CD4-positive, alpha-beta T cell treated with Interleukin-10 for 1 hour (primary cell): ENCODE measurements at places on chromosomes 4 and X.

GRCh38 chr4:109752525-109752924 lies 22.7 kb upstream of the PLA2G12A start:
- DNase-seq: no peak

GRCh38 chr4:188300385-188300784 lies 161.1 kb downstream of the TRIML1 start:
- DNase-seq: no peak

- no peak for DNase-seq
These were observed 87.1 kb downstream of the AMELX start for GRCh38 chrX:11380187-11380844.

DNA sequence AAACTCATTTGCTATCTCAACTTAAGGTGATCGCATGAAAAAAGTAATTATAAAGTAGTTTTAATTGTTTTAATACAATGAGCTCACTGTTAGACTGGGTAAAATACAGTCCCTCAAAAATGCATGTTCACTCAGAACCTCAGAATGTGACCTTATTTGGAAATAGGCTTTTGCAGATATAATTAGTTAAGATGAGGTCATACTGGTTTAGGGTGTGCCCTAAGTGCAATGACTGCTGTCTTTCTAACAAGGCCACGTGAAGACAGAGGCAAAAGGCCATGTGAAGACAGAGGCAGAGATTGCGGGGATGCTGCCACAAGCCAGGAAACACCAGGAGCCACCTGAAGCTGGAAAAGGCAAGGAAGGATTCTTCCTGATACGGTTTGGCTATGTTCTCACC lies 262.1 kb downstream of the NKX6-1 start:
- DNase-seq: no peak

DNA sequence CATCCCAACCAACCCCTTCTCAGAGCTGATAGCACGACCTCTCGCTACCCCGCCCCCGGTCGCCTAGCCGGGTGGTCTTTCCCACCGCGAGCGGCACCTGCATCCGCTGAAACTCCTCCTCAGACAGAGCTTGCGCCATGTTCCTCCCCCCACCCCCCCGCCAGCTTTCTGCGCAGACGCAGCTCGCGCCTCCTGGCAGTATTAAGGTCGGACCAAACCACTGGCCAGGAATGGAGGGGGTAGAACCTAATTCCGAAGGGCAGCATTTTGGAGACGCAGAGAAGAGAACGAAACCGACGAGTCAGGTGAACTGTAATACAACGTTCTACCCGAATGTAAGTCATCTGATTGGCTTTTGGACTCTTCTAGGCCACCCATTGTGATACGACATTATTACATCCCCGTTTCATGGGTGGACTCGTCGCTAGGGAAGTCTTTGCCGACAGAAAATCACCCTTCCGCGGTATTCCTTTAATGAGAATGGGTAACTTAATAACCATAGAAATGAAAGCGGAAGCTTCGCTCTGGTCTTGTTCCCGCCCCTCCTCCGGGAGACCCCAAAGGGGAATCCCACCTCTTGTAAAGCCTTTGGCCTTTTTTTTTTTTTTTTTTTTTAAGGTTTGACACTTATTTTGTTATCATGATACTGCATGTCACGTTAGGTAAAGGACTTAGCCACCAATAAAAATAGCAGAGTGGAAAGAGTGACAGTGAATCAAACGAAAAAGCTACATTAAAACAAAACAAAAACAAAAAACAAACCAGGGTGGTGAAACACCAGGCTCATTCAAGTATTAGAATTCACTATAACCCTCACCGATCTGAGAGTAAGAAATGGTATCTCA lies at the start of gene GRIPAP1:
TSS of gene GRIPAP1 (minus strand) at position 174 of the 845 bp plus-strand sequence. CDS start at position 139, 35 bp downstream.
- peak; percentile 91 for DNase-seq

- no peak for DNase-seq
These were observed 515.1 kb upstream of the ZFP42 start for GRCh38 chr4:187480146-187481145.

GRCh38 chr4:83335701-83336100 lies 1.1 kb upstream of the HPSE start:
- no peak for DNase-seq

DNA sequence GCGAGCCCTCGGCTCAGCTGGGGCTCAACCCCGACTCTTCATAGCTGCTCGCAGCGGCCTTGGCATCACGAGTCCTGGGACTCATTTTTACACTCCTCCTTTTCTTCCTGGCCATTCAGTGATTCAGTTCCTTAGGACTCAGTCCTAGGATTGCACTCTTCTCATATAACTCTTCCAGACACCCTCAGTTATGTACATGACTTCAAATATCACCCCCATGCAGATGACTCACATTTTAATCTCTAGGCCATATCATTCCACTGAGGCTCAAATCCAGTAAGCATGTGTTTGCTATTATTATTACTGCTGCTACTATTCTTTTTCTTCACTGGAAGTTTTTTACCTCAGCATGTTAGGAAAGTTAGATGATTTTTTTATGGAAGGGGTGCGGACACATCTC lies 14.4 kb downstream of the ITGB1BP2 start:
- no peak for DNase-seq

DNA sequence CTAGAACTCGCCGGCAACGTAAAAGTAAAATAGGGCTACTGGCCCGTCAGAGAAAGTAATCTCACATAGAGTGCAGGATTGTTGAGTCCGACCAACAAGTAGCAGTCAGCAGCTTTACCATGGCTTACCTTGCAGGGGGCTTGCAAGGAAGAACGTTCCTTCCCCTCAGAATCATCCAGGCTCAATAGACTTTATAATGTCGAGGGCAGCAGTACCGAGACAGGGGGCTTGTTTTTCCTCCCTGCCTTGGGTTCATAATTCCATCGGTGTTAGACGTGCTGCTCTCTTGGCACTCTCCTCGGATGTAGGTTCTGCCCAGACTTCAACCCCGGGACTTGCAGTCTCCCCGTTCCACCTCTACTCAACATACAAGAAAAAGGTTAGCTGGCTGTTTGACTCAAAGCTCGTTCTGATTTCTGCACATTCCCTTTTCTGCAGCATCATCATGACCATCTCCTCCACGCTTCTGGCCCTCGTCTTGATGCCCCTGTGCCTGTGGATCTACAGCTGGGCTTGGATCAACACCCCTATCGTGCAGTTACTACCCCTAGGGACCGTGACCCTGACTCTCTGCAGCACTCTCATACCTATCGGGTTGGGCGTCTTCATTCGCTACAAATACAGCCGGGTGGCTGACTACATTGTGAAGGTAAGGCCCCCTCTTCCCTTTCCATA lies 1.5 kb downstream of the SLC10A4 start:
- DNase-seq: no peak

- DNase-seq: no peak
These were observed 28.8 kb downstream of the FGF2 start for GRCh38 chr4:122855353-122855890.

DNA sequence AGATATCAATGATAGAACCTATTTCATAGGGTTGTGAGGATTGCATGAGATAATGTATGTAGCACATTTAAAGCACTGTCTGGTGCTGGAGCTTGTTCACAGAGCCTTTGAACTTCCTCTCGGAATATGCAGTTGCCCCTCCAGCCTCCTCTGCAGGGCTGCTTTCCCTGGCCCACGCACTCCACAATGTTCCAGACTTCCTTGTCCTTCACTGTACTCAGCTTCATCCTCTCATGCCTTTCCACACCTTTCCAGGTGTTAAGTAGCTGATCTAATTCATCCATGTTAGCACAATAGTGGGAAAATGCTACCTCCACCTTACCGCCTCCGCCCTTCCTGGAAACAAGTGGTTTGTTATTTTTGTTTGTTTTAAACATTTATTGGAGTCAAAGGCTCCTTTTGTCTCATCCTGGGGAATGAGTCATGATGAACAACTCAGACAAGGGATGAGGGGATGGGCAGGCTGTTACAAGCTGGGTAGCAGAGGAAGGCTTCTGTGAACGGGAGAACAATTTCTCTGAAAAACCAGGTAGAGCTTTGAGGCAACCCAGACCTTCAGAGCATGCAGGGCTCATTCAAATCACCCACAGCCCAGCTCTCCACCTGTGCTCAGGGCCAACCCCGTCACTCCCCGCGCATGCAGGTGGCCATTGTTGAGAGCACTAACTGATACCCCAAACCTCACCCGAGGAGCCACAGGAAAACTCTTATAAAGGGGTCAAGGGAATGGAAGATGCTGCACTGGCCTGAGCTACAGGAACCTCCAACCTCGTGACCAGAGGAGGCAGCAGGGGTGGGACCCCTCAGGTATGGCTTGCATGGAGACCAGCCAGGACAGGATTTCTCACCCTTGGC lies 84.9 kb upstream of the TBL1X start:
- DNase-seq: no peak

DNA sequence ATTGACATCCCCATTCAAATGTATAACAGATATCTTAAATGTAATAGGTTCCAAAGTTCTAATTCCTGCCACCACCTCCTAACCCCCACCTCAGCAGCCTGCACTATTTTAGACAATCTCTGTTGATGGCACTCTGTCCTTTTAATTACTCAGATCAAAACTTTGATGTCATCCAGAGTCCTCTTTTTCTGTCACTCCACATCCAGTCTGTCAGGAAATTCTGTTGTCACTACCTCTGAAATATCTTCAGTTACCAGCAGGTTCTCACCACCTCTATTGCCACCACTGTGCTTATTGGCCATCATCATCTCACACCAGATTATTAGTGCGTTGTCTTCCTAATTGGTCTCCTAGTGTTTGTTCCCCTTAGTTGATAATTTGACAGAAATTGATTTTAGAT lies 76.2 kb downstream of the PTPN13 start:
- DNase-seq: no peak

DNA sequence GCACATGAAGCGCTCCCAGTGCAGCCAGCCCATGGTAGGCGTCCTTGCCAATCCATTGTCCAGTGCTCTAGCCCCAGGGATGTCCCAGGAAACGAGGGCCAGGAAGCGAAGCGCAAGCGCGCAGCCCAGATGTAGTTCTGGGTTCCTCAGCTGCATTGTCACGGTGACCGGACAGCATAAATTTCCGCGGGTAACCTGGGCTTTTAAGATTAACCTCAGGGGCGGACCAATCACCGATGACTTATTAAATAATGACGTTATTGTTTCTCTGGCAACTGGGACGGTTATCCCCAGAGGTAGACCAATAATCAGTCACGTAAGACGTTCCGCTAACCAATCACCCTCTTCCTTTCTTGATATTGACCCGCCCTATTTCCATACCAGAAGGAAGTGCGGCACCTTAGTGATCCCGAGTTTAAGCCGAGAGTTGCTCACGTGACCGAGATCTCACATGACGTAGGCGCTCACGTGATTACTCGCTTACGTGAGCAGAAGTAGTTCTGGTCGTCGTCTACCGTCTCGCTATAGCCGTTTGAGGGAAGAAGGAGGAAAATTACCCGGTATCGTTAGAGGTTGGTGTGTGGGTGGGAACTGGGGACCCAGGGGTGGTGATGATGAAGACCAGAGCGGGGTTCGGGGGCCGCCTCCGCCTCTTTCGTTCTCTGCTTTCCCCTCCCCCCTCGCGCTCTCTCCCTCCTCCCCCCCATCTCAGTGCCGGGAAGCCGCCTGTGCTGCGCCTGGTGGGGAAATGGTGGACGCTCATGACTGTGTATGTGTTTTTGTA lies at the start of the genes GLA and HNRNPH2:
TSS of gene GLA (minus strand) at position 178 of the 784 bp plus-strand sequence. CDS start at position 156, 22 bp downstream.
TSS of gene HNRNPH2 (plus strand) at position 475 of the 784 bp plus-strand sequence. CDS start 3,767 bp downstream, outside the sequence.
- DNase-seq: peak; percentile 94

DNA sequence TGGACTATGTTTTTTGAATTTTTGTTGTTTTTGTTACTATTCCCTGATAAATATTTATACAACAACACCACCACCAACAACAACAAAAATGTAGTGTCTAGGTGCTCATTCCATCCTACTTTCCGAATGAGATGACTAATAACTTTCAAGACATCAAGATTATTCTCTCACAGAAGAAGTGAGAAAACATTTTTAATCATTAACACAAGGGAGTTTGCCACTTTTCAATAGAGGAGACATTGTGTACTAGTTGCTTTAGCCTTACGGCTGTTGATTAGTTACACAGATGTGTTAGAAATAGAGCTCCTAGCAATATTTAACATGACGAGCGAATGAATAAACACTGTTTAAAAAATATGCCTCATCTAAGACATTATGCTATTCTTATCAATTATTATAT lies 898.8 kb downstream of the C4orf33 start:
- DNase-seq: no peak

GRCh38 chrX:124113621-124114600 lies 152.4 kb downstream of the STAG2 start:
- no peak for DNase-seq

DNA sequence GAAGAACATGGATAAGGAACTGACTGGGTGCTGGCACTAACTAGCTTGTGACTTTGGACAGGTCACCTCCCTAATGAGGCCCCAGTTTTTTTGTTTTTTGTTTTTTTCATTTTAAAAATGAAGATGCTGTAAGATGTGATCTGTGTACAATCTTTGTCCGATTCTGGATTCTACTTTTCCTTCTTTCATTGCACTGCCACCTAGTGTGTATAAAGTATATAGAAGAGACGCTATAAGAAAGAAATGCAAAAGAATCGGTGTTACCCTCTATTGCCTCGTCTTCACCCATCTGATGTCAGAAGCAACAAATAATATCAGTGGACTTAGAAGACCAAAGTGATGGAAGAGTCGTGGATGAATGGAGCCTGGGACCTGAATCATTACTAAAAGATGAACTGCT lies 58.6 kb upstream of the P2RY10 start:
- peak; percentile 37 for DNase-seq

GRCh38 chr4:74096265-74096980 lies 2.6 kb downstream of the CXCL2 start:
- no peak for DNase-seq

GRCh38 chr4:26609868-26610267 lies 26.0 kb downstream of the TBC1D19 start:
- DNase-seq: peak; percentile 7

DNA sequence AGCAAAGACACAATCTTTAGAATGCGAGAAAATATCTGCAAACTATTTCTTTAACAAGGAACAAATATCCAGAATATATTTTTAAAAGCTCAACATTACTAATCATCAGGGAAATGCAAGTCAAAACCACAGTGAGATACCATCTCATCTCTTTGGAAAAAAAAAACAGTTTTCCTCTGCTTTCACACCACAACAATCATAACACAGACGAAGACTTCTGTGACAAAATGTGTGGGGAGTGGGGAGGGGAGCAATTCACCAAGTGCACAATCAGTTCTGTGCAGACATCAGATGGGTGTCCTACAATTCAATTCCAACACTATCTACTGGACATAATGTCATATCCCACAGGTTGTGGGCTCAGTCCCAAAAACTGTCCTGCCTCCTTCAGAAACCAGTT lies 293.2 kb upstream of the SLC7A11 start:
- no peak for DNase-seq

- DNase-seq: no peak
These were observed 76.3 kb upstream of the ADRA2C start for GRCh38 chr4:3689576-3690550.

GRCh38 chr4:23033796-23034195 lies 341.1 kb downstream of the GBA3 start:
- no peak for DNase-seq

GRCh38 chr4:54120518-54120917 lies 20.6 kb downstream of the GSX2 start:
- no peak for DNase-seq

DNA sequence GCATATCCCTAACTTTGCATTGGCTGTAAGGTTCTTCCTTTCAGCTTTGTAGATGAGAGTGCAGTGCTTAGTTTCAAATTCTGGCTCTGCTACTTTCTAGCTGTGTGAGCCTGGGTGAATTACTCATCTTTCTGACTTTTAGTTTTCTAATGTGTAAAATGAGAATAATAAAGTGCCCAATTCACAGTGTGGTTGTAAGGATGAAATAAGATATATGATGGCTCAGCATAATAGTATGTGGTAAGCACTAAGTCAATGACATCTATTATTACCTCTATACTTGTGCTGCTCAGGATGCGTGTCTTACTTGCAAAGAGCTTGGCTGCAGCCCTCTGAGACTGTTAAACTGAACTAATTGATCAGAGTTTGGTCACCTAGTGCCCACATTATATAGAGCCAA lies 30.6 kb upstream of the ETNPPL start:
- DNase-seq: no peak
